ENCODE measurements at places on chromosomes 13 and 19.

GRCh38 chr13:63190219-63190618 lies 1774.6 kb upstream of the PCDH20 start:
- DNase-seq: no peak

DNA sequence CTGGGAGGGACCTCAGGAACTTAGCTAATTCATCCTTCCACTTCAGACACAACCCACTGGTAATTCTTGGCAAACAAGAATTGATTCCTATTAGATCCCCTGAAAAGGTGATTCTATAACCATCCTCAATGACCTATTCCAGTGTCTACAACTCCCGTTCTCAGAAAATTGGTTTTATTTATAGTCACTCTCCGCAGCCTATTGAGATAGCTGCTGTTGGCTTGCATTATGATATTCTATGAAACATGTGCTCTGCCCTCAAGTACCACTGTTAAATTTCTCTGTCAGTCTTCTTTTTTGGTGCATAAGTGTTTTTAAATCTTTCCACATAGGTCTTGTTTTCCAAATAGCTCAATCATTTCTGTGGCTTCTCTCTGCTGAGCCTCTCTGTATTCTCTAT lies 75.0 kb downstream of the CDADC1 start:
- DNase-seq: no peak

DNA sequence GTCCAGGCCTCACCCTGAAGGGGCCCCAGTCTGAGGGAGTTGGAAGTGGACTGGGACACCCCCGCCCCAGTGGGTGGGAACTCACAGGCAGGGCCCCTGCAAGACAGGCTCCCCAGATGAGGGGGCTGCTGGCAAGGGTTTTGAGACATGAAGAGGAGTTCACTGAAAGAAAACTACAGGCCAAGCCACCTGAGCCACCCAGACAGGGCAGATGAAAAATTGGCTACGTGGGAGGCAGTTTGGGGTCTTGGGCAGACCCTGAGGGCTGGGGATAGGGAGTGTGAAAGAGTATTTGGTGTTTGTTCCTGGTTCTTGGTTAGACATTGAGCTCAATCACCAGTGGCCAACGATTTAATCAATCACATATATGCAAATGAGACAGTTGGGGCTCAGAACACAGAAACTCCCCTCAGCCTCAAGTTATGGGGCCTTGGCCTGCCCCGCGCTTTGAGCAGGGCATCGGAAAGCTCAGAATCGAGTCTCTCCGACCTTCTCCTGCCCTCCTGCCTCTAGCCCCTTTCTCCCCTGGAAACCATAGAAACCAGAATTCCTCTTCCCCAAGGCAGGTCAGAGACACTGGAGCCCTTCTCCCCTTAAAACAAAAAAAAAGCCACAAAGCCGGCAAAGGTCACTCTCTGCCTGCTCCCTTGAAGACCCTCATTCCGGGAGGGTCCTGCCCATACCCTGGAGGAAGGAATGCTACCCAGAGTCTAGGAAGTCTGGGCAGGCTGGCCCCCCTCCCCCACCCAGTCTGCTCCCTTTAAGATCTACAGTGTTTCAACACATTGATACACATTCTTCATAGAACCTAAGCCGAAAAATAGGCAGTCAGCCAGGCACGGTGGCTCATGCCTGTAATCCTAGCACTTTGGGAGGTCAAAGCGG lies 1.3 kb upstream of the ISYNA1 start:
- no peak for DNase-seq

DNA sequence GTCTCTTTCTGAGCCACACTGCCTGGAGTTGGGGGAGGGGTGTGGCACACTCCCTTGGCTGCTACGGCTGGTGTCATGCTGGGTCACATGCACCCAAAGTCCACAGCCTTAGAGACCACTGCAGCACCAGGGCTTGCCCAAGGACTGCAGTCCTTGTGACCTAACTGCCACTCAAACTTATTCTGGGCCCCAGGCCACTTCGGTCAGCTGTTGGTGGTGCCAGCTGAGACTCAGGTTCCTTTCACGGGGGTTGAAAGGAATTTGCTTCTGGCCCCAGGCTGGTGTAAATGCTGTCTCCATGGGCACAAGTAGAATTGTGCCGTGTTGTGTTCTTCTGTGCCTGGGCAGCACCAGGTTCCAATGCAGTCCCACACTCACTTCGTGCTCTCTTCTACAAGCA lies 9.5 kb upstream of the VN1R1 start:
- no peak for DNase-seq

GRCh38 chr19:51641648-51642047 lies 5.0 kb downstream of the SIGLEC14 start:
- no peak for DNase-seq

DNA sequence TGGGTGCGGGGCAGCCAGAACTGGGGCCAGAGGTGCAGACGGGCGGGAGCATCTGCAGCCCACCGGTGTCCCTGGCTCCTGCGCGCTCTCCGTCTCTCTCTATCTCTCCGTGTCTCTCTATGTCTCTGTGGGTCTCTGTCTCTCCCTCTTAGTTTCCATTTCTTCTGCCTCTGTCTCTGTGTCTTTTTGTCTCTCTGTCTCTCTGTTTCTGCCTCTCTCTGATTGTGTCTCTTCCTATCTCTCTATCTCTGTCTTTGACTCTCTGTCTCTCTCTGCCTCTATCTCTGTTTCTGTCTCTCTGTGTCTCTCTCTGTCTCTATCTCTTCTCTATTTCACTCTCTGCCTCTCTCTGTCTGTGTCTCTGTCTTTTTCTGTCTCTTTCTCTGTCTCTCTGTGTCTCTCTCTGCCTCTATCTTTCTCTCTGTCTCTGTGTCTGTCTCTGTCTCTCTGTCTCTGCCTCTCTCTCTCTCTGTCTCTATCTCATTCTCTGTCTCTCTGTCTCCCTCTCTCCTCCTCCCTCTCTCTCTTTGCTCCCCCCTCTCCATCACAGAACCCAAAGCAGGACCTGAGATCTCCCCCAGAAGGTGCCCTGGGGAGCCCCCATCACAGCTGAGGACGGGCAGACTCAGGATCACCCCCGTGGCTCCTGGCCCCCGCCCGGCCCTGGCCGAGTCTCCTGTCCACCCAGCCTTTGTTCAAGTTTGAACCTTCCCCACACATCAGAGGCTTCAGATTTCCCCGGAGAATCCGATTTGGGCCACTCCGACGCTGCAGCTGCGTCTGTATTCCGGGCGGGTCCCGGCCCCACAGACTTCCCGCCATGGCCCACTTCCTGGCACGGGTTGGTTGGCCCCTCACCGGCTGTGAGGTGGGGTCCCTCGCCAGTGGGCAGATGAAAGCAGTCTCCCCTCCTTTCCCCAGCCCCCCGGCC lies 48.6 kb upstream of the TCF3 start:
- no peak for DNase-seq

DNA sequence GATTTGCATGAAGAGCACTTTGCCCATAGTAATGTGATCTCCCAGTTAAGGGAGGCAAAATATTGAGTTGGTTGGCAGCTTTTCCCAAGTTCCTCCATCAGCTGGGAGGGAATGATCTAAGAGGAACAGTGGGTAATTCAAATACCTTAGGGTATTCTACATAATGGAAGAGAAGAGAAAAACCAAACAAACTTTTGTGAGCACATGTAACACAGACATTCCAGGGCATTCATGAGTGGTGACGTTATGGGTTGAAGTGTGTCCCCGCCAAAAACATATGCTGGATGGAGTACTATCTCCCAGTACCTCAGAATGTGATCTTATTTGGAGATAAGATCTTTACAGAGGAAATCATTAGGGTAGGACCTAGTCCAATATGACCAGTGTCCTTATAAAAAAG lies 220.1 kb downstream of the FOXO1 start:
- no peak for DNase-seq

GRCh38 chr19:5172859-5173630 lies 167.6 kb downstream of the PTPRS start:
- no peak for DNase-seq

DNA sequence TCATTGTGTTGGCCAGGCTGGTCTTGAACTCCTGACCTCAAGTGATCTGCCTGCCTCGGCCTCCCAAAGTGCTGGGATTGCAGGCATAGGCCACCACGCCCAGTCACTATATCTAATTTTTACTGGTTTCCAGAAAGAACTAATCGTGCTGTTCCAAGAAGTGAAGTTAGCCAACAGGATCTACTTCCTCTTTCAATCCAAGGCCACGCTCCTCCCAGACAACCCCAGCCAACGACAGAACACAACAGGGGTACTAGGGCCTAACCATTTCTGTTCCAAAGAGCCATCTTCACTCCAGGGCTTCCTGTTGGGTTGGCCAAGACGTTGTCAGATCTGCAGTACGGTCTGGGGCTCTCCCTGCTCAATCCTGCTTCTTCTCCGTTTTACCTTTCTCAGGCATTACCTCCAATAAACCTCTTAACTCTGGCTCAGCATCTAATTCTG lies 7.0 kb upstream of the LSM14A start:
- DNase-seq: no peak

DNA sequence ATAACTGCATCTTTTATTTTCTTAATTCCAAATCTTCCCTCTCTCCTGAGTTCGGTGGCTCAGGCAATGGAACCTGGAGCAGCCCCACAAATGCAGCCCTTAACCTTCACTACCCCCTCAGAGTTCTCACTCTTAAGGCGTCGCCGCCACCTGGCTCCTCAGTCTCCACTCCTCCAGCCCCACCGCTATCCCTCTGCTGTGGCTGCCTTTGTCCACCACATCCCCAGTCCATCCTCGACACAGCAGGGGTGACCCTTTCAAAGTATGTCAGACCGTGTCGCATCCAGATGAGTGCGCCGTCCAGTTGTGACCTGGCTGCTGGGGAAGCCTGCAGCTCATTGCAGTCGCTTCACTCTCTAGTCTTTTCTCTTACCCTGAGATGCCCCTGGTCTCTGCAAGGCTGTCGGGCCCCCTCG lies 1.0 kb downstream of the SPPL2B start:
- DNase-seq: no peak

GRCh38 chr13:103243495-103243894 lies 177.3 kb upstream of the SLC10A2 start:
- DNase-seq: no peak

DNA sequence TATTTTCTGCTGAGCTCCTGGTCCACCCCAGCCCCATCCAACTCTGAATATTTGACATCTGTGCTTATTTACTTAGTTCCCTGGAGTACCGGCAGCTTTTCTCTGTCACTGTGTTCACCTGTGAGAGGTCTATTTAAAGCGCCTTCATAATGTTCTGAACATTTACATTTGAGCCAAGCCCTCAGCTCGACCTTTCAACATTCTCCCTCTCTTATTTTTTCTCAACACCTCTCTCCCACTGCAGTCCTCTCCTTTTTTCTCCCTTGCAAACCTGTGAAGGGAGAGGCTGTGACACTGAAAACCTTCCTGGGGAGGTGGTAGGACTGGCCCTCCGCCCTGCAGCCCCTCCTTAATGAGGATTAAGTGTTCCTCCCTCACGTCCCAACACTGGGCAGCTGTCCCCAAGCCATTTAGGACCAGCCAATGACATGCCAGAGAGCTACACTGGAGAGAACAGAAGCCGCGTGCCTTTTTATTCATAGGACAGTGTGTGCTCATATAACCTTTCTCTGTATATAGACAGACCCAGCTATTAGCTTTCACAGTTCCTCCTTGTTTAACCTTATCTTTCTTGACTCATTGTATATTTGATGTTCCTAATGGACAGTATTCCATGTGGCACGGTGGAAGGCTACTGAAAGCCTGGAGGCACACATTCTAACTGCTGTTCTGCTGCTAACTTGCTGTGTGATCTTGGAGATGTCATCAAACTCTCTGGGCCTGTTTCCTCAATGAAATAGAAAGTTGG lies 134.8 kb downstream of the NUFIP1 start:
- no peak for DNase-seq

- no peak for DNase-seq
These were observed at the start of gene C3 for GRCh38 chr19:6720369-6721137. C3 (minus strand) TSS chr19:6720650; CDS start chr19:6720589, 61 bp downstream.

All from stimulated activated CD4-positive, alpha-beta T cell treated with anti-CD3 and anti-CD28 coated beads, Interleukin-12 subunit alpha, Interleukin-12 subunit beta, amount 100 ng/mL, for 24 hours (primary cell).